ENCODE measurements at places on chromosomes 1 and 21.

GRCh38 chr21:38806942-38807284, 1.2 kb downstream of the ETS2 start:
- DNase-seq, result no peak

- DNase-seq, result peak; percentile 67
Observed at GRCh38 chr1:100187912-100188311, 9.9 kb upstream of the LRRC39 start.

DNA sequence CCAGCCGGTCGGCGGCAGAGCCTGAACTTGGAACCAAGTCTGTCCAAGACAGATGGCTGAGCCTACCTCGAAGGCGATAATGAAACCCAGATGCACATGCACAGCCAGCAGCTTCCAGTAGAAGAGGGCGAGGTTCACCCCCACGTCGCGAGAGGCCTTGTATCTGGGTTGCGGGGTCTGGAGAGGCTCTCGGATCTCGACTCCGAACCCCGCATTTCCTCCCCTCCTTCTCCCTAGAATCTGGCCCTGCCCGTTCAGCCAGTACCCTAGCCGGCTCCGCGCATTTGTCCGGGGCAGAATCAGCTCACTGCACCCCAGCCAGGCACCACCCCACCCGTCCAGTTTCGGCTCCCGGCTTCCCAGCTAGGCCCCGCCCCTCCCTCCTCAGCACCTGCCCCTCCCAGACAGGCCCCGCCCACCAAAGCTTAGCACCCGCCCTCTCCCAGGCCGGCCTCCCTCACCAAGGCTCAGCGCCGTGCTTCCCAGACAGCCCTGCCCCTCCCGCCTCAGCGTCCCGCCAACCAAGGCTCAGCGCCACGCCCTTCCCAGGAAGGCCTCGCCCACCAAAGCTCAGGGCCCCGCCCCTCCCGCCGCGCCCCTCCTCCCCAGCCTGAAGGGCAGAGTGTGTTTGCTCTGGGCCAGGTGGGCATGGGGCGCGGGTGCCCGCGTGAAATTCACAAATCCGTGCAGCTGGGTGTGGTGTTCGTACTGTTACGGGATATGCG, 4.8 kb upstream of the ARHGEF19 start:
- peak; percentile 99 for DNase-seq

GRCh38 chr1:112457955-112458354, 50.8 kb upstream of the WNT2B start:
- DNase-seq, result no peak

DNA sequence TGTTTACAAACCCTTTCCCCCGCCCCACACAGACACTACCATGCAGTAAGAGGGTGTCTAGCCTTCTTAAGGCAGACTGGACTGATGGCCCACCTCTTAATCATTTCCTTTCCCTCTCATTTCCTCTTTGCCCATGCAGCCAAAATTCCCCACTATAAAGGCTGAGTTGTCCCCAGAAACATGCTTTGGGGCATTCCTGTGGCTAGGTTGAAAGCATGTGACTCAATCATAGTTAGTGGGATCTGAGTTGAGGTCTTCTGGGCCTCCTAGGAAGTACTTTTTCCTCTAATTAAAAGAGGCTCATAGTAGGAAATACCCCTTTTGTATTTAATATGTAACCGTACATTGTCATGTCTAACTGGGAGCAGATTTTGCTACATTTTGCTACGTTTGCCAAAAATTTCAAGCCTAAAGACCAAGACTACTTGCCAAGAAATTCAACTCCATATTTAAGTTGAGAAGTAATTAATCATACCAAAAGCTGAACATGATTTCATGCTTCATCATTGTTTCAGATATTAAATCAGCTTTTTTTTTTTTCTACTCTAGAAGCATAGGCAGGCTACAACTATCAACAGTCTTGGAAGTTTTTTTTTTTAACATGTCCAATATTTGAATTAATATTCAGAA, 174.7 kb downstream of the ADGRL4 start:
- no peak for DNase-seq

DNA sequence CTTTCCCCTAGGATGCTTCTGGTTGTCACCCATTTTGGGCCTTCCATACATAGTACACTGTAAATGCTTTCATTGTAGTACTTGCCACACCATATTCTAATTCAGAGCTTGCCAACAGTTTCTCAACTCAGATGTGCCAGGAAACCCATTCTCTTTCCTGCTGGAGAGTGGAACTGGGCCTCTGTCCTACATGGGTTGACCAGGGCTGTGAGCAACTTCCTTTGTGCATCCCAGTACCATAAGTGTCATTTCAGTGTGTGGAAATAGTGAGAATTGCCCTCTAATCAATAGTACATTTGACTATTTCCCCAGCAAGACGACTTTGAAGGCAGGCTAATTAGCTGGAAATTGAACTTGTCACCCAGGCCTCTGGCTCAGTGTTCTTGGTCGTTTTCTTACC, 74.8 kb downstream of the MTR start:
- DNase-seq, result no peak

- no peak for DNase-seq
Observed at GRCh38 chr1:113194846-113195830, 122.1 kb downstream of the LRIG2 start.

- no peak for DNase-seq
Observed at GRCh38 chr1:222326710-222327036, 221.2 kb downstream of the HHIPL2 start.

GRCh38 chr21:45303091-45303615, 15.5 kb upstream of the POFUT2 start:
- DNase-seq, result peak; percentile 25

Data from left cardiac atrium (tissue), 4 donors.